ENCODE measurements at places on chromosomes 7 and 10.

GRCh38 chr10:79390057-79390456, 42.8 kb downstream of the PPIF start:
- no peak for DNase-seq

DNA sequence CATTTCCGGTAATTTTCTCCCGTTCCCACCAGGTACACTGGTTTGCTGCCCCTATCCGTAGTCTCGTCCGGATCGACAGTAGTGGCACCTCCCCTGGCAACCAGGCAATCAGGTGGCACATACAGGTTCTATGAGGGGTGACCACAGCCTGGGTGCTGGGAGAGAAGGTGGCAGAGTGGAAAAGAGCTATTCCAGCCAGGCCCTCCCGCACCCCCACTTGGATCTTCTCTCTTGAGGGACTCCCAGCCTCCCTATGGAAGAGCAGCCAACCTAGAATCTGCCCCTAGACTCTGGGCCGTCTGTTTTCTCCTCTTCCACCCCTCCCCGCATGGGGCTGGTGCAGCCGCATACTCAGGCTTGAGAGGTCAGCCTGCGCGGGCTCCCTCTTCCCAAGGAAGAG, 58.6 kb downstream of the GPR26 start:
- DNase-seq, result no peak

GRCh38 chr10:56585447-56586171, 224.6 kb upstream of the ZWINT start:
- no peak for DNase-seq

- peak; percentile 28 for DNase-seq
These were observed 17.6 kb upstream of the IMPDH1 start for GRCh38 chr7:128427289-128427891.

DNA sequence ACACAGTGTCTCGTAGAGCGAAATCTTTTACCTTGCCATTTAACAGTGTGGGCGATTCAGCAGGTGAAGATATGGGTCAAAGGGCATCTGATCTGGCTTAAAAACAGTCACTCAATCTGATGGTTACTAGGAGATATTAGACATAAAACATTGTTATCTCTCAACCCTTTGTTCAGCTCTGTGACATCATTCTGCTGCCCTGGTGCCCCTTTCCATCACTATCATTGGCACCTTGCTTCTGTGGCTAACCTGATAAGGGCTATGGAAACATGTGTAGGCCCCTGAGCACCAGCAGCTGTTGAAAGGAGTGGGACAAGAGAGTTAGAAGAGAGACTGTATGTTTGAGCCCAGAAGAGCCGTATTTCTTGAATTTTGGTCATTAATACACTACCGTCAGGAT, 650.3 kb downstream of the PHTF2 start:
- DNase-seq, result no peak

DNA sequence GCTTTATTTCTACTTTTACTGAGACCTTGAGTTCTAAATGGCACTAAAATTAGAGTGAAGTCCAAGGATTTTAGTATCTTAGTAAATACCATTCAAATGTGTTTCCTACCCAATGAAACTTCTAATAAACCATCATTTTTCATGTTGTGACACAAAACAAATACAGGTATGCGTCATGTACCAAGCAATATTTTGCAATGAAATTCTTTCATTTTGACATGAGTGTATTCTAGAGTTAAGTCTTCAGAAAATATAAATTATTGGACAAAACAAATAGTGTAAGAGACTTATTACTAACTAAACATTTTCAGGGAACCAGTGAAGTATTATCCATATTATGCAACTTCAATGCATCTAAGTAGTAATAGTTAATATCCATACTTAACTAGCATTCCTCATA, 16.5 kb downstream of the HGF start:
- DNase-seq, result no peak

DNA sequence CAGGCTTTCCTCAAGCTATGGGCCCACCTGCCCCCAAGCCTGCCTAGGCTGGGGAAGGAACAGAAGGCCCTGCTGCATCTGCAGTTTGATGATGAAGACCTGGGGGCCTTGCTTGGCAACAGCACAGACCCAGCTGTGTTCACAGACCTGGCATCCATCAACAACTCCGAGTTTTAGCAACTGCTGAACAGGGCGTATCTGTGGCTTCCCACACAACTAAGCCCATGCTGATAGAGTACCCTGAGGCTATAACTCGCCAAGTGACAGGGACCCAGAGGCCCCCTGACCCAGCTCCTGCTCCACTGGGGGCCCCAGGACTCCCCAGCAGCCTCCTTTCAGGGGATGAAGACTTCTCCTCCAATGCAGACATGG, 36.3 kb downstream of the CADPS2 start:
- DNase-seq, result no peak

GRCh38 chr10:47364366-47364765, 16.2 kb downstream of the RBP3 start:
- no peak for DNase-seq

Data from HuH-7 (cell line).